ENCODE measurements at places on chromosomes 7 and 10. TPM values are rescaled to one million over a fixed set of nuclear protein-coding genes. Genes with fewer than 3 reads are reported as not detected.
A peak's percentile ranks its signal among the peaks of the same experiment; 100 is the strongest.

Gene TMEM176B
- total RNA-seq = 382 TPM

- DNase-seq = no peak
Observed at GRCh38 chr7:12524794-12525386, 45.6 kb upstream of the SCIN start.

DNA sequence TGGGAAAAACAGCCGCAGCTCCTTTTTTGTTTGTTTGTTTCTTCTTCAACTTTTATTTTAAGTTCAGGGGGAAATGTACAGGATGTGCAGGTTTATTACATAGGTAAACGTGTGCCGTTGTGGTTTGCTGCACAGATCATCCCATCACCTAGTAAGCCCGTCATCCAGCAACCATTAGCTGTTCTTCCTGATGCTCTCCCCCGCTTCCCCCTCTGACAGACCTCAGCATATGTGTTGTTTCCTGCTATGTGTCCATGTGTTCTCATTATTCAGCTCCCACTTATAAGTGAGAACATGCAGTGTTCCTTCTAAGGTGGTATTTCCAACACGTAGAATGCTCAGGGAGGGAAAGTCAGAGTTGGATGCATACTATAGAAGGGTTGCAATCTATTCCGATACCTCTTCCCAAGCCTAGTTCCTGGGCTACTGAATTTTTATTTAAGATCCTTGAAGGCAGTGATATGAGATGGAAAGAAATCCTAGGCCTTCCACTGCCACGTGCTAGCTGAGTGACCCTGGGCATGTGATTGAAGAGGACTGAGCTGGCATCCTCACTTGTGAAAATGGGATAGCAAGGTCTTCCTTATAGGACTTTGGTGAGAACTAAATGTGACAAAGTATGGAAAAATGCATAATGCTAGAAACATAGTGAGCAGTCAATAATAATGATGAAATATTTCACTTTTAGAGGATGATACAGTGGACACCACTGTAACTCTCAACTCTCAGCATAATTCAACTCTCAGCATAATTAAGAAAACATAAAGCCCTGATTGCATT is 278.5 kb downstream of the REEP3 start:
- no peak for DNase-seq

DNA sequence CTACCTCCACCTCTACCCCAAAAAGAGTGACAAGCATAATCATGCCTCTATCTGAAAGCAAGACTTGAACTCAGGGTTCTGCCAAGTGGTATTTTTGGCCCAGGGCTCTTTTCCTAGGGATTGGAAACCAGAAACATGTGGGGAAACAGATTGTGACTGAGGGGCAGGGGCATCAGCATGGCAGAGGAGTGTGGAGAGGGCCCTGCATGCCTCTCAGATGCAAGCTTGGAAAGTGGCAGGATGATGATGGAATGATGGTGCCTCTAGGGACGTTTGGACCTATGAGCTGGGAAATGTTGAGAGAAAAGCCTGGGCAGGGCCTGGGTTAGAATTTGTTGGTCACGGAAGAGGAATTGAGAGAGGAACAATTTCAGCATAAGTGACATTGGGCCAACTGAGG is 78.4 kb upstream of the LEP start:
- DNase-seq = peak; percentile 12

GRCh38 chr10:122485670-122486069 is 24.3 kb downstream of the HTRA1 start:
- no peak for DNase-seq

DNA sequence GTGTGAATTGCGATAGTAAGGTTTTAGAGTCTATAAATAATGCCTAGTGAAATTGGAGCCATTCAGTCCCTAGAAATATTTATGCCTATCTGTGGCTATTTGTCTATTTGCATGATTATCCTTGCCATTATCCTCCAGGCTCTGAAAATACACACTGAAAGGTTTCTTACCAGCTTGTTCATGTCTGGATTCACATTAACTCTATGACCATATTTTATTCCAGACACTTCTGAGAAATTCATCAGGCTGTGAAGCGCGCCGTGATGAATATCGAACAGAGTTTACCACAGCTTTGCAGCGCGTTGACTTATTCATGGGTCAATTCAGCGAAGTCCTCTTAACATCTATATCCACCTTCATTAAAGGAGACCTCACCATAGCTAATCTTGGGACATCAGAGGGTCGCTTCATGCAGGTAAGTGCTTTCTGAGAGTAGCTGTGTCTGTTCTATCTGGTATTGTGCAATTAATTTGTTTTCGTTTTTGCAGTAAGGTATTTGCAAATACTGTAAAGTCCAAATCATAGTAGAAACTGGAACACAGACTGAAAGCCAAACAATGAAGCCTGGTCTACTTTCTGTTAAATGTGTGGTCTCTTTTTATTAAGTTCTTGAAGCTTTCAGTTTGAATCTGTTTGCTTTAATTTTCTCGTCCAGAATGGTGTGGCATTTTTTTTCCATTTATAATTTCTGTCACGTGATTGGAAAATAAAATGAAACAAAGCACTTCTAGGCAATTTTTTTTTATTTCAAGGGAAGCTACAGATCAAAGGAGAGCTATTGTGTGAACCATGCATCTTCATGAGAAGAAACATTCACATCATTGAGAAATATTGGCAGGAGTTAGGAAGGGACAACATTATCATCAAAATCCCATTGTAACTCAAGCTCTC is 59.7 kb downstream of the MET start:
- no peak for DNase-seq

Gene NFKB2
- total RNA-seq = 8.5 TPM

Gene OGDHL
- total RNA-seq = 5.2 TPM

GRCh38 chr7:106038916-106039315 is 73.2 kb downstream of the SYPL1 start:
- DNase-seq = no peak

Gene TDRD1
- total RNA-seq = 0.09 TPM

DNA sequence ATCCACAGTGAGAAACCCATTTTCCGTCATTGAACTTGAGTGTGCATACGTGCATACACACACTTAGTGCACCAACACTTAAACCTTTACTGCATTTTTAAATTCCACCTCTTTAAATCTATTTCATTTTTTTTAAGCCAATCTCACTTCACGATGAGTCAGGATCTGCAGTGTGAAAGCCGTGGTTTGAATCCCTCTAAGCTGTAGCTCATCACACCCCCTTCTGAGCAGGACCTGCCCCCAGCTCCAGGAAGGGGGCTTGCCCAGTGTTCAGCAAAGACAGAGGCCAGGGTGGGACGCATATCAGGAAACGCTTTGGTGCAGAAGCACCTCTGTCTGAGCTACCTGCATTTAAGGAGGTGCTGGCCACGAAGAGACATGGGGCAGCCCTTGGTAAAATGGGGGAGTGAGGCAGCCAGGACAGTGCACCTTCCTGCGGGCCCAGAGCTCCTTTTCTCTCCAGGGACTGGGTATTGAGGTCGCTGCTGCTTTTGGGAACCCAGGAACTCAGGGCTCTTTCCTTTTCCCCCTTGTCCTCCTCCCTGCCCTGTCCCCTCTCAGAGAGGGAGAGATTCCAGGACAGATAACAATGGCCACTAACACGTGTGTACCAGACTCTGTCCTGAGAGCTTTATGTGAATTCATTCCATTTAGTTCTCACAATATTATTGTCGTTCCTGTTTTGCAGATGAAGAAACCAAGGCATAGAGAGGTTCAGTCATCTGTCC is 21.7 kb downstream of the ZNF316 start:
- DNase-seq = no peak

- DNase-seq = no peak
Observed at GRCh38 chr7:43784030-43784584, 25.6 kb downstream of the BLVRA start.

DNA sequence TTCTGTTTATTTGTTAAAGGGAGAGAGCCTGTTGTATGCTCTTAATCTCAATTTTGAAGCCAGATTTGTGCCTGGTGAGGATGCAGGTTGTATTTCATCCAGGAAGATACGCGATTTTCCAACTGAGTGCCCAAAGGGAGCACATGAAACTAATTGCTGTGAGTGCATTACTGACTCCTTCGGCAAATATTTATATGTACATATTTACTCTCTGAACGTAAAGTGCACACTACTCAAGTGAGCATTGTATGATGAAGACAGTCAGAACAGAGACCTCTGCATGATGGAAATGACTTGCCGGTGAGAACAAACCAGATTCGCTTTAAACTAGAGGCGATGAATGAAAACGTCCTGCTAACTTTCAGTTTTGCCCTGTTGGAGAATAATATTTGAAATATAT is 130.1 kb downstream of the MALRD1 start:
- DNase-seq = no peak

Gene GNGT1
- not detected for total RNA-seq

DNA sequence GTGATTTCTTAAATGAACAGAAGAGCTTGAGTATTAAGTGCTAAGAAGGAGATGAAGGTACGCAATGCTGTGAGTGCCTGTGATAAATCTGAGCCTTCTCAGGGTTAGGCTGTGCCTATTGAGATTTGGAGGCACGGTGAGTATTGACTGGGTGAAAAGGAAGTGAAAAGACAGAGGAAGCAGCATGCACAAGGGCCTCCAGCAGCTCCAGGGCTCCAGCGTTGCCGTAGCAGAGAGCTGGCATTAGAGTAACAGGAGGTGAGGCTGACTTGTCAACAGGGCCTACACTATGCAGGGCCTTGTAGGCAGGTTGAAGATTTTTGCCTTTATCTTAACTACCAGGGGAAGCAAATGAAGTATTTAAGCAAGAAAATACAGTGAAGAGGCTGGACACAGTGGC is 54.1 kb upstream of the PDCD4 start:
- DNase-seq = no peak

DNA sequence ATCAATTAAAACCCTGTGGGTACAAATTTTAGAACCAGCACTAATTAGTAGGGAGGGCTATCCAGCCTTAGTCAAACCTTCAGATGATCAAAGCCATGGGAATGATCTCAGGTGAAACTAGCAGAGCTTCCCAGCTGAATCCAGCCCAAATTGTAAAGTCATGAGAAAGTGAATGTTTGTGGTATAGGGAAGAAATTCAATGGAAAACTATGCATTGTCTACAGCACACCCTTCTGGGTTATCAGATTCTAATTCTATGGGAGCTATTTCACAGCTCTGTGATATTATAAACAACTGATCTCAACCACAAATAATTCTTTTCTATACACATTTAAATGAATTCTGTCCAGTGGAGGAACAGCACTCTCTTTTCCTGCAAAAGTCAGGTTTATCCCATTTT is 24.6 kb upstream of the BMPER start:
- DNase-seq = no peak

Gene ITIH5
- total RNA-seq = 1.3 TPM

Gene ATG9B
- not detected for total RNA-seq

DNA sequence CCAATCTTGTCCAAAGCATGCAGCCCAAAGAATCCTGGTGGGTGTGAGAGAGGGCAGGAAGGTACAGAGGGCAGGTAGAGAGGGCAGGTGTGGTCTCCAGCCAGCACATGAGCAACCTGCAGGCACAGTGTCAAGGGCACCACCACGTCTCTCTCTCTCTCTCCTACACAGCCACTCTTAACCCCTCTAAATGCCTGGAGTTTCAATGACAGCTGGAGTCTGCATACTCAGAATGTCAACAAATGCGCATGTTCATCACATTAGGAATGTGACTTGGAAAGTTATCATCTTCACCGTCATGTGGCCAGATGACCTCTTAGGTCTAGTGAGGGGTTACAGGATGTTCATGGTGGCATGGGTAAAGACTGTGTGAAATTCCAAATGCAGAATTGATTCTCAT is 456.8 kb downstream of the SORCS1 start:
- DNase-seq = no peak

DNA sequence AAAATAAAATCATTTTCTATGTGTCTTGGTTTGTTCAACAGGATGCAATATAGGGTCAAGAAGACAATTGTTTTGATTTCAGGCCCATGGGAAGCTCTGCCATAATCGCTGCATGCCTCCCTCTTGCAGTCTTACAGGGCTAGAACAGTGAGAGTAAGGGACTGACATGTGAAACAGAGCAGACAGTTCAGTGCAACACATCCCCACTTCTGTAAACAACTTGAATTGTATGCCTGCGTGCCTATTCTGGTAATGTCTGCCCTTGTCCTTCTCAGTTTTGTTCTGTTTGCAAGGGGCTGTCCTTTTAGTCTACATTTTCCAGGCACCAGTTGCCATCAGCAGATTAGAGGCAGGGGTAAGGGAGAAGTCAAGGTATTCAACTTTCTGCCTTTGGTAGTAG is 34.8 kb upstream of the GPR37 start:
- no peak for DNase-seq

Gene EBF3
- total RNA-seq = not detected

DNA sequence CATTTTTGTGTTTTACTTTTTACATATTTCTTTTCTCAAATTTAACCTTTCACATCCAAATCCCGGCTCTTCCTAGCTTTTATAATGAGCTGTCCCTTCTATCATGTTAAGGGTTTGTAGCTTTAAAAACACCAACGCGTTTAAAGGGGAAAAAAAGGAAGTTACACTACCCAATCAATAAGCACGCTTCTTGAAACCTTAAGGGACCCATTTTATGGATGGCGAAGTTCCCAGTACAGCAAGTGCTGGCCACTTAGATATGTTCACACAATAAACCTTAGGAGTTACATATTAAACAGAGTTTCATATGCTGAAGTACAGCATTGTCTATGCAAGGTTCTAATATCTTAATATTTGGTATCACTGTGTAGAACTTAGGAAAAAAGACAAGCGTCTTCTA is 1.8 kb downstream of the GNG11 start:
- DNase-seq = no peak

Gene KCTD7
- total RNA-seq = 4.4 TPM

DNA sequence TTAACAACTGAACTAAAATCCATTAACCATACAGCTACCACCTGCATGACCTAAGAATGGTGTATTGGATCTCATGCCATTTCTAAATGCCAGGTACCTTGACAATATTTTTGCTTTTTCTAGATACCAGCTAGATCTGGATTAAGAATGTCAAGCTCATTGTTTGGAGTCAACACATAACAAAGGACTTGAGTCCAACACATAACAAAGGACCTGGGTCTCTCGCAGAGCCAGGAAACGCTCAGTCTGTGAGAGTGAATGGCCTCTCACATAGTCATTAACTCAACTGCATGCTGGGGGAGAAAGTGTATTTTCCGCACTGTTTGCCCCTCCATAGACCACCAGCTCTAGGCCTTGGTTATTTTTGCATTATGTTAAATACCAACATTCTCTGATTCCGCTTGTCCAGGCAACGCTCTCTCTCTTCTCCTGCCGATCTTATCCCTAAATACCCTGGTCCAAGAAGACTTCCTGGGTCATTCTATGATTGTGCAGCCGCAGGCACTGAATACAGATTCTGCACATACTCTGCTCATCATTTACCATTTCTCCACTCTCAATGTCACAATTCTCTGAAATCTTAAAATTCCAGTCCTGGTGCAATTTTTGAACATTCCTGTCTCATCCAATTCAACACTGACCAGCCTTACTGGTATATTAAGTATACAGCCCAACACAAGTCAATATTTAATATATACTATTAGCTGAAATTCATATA is 31.2 kb downstream of the ITIH5 start:
- DNase-seq = no peak

Gene SPRN
- total RNA-seq = not detected

- DNase-seq = no peak
Observed at GRCh38 chr10:86261941-86262687, 104.5 kb downstream of the GRID1 start.

Gene CYP2C19
- total RNA-seq = 121 TPM

DNA sequence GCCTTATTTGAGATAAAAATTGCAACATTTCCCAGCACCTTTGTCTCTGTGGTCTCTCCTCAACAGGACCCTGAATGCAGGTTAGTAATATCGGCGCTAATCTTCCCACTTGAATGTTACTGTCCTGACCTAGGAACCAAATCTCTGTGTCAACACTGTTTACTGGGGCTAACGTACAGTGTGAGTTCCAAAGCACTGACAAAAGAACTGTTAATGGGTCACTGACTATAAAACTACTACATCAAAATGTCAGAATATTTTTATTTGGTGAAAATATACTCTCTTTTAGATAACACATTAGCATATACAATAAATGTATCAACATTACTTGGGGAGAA is 33.3 kb downstream of the CACUL1 start:
- no peak for DNase-seq

Measured in liver (tissue), 10 donors.